Stimulated activated CD8-positive, alpha-beta memory T cell treated with anti-CD3 and anti-CD28 coated beads, Interleukin-7, amount 100 ng/mL, for 1 hour (primary cell): ENCODE measurements at places on chromosomes 2 and 18.

GRCh38 chr2:76204048-76204447, 493.3 kb upstream of the GCFC2 start:
- DNase-seq, result no peak

GRCh38 chr2:236940916-236941520, 144.7 kb upstream of the COPS8 start:
- DNase-seq, result no peak

GRCh38 chr2:74939919-74940812, 18.3 kb upstream of the POLE4 start:
- no peak for DNase-seq

DNA sequence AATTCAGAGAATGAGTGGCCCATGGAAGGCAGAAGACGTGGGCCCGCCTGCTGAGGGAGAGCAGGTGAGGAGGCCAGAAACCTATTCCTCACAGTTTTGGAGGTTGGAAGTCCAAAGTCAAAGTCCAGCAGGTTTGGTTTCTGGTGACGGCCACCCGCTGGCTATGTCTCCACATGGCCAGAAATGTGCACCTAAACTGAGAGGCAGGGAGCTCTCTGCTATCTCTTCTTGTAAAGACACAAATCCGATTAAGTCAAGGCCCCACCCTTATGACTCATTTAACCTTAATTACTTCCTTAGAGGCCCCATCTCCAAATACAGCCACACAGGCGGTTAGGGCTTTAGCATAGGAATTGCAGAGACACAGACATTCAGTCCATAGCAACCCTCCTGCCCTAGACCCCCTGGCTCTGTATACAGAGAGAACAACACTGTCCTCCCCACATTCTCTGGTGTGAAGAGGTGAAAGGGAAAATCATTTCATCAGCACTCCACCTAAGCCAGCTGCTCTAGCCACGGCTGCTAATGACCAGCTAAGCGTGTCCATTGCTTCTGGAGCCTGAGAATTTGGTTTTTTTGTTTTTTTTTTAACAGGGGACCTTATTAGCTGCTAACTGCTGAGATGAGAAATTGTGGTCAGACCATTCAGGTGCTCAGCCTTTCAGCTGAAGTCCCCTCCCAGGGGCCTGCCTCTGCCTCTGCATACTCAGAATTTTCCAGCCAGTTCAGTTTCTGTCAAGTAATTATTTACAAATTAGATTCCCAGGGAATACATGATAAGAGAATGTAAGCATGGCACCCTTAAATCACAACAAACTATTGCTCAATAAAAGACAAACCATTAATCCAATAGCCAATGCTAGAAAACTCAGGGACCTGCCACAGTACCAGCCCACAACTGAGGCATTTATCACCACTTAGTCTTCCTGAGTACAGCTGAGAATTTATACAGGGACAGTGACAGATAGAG, 368.7 kb upstream of the ID2 start:
- DNase-seq, result no peak

DNA sequence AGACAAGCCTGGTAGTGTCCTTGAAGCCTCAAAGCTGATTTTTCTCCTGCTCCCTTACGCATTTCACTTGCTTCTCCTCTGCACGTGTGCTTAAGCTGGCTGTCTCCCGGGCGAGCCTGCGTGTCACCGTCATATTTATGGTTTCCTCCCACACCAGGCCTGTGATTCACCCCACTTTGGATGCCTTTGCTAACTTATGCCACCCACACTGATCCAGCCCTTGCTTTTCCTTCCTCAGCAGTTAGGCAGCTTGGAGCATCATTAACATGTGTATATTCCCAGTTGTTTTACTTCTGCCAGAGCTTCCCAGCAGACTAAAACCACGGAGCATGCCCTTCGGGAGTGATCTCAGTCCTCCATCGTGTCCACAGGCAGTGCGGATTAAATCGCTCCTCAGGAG, 2.2 kb downstream of the ST3GAL5 start:
- DNase-seq, result no peak

GRCh38 chr2:120831891-120832290, 96.2 kb downstream of the GLI2 start:
- DNase-seq, result no peak

- DNase-seq, result no peak
Measured at GRCh38 chr18:8705961-8706790, 820 bp downstream of the MTCL1 start.

GRCh38 chr2:121872651-121873050, 117.2 kb downstream of the TSN start:
- DNase-seq, result no peak

GRCh38 chr2:7437716-7438632, 520.8 kb downstream of the RNF144A start:
- DNase-seq, result no peak

- no peak for DNase-seq
Measured at GRCh38 chr2:224410946-224411561, 9.1 kb upstream of the FAM124B start.

GRCh38 chr2:102155703-102156515, 13.4 kb downstream of the IL1R1 start:
- no peak for DNase-seq

DNA sequence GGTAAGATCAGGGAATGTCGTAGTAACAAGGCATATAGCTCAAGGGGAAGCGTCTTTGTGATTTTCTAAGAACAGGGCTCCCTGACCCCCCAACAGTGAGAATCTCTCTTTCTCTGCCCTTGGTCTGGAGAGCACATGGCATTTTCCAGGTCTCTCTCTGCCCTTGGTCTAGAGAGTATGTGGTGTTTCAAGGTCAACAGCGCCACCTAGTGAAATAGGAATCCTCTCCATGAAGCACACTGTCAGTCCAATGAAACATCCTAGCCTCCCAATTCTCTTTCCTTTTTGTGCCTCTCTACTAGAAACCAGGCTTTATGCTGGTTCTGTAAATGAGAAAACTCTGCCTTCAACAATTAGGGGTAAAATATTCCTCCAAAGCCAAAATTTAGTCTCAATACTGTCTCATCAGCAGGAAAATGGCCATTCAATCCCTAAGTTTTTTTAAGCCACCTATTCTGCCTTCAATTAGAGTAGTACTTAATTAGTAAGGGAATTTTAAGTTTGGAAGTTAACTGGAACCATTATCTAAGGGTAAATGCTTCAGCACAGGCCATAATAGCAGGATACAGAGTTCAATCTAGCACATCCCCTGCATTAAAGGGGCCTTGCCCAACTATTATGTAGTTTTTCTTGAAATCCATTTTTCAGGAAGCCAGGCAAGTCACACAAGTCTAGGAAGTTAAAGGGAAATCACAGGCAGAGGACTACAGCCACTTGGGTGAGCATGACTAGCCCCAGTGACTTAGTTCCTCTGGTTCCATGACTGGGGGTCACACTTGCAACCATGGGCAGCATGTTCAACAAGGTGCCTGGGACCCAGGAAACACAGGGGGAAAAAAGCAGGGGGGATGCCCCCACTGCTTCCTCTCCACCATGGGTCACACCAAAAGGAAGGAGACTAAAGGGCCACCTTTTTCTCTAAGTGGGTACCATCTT, 12.4 kb downstream of the DYM start:
- DNase-seq, result no peak

GRCh38 chr2:214156971-214157370, 253.9 kb upstream of the VWC2L start:
- no peak for DNase-seq

DNA sequence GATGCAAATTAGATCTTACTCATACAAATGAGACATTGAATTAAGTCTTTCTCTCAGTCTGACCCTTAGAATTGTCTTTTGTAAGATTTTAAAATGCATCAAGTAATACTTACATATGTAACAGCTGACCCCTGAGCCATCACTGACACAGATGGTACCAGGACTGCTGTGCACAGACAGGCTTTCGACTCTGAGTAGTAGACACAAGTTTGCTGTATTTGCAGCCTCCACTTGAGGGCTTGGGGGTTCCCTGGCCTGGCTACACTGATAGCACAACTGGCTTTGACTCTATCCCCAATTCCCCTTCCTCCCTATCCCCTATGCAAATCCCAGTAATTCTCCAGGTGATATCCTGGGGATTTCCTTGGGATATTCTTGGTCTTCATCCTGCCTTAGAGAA, 200.7 kb downstream of the RPIA start:
- DNase-seq, result no peak

- DNase-seq, result no peak
Measured at GRCh38 chr2:134314202-134314601, 60.3 kb downstream of the MGAT5 start.

DNA sequence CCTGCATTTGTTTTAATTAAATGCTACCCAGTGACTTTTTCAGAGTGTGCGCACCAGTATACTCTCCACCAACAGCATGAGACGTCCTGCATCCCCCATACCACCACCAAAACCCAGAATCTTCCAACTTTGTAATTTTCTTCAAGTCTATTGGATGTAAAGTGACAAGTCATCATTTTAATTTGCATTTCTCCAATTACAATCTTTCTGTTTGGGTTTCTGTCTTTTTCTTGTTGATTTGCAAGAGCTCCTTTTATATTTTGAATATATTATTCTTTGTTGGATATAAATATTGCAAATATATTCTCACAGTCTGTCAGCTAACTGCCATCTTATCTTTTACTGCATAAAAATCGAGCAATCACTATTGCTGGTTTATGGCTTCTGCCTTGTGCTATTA, 96.6 kb downstream of the FAM168B start:
- no peak for DNase-seq

- no peak for DNase-seq
Measured at GRCh38 chr2:70709275-70710037, 58.5 kb downstream of the ADD2 start.

DNA sequence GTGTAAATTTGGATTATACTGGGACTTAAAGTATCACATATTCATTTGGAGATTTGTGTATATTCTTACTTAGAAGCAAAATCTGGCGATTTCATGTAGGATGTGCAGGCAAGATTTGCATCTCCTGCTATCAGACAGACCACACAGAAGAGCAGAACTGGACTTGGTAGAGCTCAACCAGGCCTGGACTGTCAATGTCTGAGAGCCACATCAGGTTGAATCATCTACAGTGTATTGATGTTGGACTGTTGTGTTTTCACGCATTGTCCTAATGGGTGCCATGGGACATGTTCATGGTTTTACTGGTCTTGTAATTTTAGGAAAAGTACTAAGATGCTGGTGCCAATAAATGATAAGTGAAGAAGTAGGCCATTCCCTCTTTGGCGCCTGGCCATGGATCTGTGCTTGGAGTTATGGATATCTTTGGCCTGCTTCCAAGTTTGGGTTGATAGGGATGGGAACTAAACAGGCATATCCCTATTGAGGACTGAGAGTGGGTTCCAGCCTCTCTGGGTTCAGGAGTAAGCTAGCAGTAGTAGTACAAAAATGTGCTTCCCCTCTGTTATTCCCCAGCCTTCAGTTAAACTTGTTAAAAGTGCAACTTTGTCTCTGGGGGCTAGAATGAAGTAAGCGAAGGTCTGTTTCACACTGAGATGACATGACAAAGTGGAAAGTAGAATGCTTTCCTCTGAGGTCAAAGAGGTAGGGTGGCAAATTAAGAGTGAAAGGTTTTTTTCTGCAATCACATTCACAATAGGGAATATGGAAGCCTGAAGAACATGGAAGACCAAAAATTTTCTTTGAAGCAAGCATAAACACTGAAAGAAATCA, 49.2 kb upstream of the NEMP2 start:
- no peak for DNase-seq

- DNase-seq, result no peak
Measured at GRCh38 chr18:69021211-69021805, 223.4 kb downstream of the CCDC102B start.

GRCh38 chr2:20660506-20661420, 6.2 kb upstream of the GDF7 start:
- no peak for DNase-seq

- no peak for DNase-seq
Measured at GRCh38 chr2:223404616-223405015, 197.5 kb downstream of the SCG2 start.

GRCh38 chr18:10265560-10266333, 188.7 kb upstream of the APCDD1 start:
- DNase-seq, result no peak

DNA sequence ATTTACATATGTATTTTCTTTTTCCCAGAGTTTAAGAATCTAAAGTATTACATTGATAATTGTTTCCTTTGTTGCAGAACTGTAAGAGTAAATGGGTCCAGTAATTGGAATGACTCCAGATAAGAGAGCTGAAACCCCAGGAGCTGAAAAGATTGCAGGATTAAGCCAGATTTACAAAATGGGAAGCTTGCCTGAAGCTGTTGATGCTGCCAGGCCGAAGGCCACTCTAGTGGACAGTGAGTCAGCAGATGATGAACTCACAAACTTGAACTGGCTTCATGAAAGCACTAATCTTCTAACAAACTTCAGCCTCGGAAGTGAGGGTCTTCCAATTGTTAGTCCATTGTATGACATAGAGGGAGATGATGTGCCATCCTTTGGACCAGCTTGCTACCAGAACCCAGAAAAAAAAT, 183.8 kb upstream of the STON1 start:
- no peak for DNase-seq

GRCh38 chr2:36468463-36469105, 113.0 kb downstream of the CRIM1 start:
- no peak for DNase-seq

DNA sequence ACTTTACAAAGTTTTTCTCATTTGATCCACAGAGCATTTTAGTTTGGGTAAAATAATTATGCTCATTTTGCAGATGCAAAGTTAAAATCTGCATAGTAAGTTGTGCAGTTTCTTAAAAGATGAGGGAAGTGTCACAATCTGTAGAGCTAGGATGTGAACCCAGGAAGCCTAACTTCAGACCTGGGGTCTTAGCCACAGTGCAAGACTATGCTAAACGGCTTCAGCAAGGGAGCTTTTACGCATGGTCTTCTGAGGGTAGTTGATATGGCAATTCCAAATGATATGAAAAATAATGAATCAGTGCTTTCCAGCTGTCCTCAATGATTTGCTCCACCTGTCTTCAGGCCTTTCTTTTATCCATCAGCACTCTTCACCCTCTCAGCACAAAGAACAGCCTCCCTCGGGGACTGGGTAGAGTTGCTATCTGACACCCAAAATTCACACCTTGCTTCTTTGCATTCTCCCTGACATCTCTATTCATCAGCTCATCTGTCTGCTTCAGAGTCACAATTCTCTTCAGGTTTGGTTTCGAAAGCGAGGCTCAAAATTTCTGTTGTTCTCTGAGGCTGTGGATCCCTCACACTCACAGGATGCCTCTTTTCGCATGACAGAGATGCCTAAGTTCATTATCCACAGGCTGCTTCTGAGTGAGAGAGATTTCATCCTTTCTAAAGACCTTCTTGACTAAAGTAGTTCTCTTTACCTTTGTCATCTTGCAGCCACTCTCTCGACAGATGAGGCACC, 302.5 kb downstream of the NRXN1 start:
- DNase-seq, result no peak

- DNase-seq, result no peak
Measured at GRCh38 chr2:227503433-227504406, 31.8 kb downstream of the AGFG1 start.

GRCh38 chr2:189466656-189467055, 25.4 kb downstream of the WDR75 start:
- DNase-seq, result no peak

DNA sequence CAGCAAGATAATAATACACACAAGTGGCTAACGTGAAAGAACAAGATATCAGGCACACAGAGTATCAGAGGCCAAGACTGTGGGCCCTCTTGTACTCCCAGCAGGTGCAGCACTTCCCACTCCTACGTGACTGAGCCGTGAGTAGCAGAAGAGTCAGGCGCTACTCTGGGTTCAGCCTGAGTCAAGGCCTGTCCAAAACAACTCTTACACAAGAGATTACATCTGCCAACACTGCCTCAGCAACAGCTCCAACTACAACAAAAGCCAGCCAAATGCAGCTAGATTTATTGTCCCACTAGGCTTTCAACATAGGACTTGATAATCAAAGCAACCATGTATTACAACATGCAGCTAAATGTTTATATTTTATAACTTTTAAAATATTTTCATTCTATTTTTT, 56.2 kb downstream of the ITSN2 start:
- DNase-seq, result no peak
